Spinal cord (tissue), 10 donors: ENCODE measurements at places on chromosomes 4 and X. TPM values are rescaled to one million over a fixed set of nuclear protein-coding genes. Genes with fewer than 3 reads are reported as not detected.

IL21 gene
- not detected for total RNA-seq

RGS12 gene
- 44.6 TPM for total RNA-seq

TMPRSS11B gene
- not detected for total RNA-seq

ETDB gene
- not detected for total RNA-seq

TNMD gene
- total RNA-seq: 2.1 TPM

CITED1 gene
- total RNA-seq: 6.3 TPM
